ENCODE measurements at places on chromosomes 16 and 17.

- DNase-seq = peak; percentile 12
These were observed 2.9 kb downstream of the KRT39 start for GRCh38 chr17:40963838-40964237.

DNA sequence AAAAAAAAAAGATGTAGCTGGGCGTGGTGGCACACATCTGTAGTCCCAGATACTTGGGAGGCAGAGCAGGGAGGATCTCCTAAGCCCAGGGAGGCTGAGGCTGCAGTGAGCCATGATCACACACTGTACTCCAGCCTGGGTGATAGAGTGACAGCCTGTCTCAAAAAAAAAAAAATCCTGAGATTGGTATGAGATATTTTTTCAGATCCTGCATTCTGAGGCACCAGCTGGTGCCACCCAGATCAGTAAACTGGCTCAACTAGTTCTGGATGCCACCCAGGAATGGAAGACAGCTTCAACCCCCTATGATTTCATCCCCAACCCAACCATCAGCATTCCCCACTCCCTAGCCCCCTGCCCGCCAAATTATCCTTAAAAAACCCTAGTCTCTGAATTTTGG is 7.1 kb upstream of the GJC1 start:
- DNase-seq = no peak

DNA sequence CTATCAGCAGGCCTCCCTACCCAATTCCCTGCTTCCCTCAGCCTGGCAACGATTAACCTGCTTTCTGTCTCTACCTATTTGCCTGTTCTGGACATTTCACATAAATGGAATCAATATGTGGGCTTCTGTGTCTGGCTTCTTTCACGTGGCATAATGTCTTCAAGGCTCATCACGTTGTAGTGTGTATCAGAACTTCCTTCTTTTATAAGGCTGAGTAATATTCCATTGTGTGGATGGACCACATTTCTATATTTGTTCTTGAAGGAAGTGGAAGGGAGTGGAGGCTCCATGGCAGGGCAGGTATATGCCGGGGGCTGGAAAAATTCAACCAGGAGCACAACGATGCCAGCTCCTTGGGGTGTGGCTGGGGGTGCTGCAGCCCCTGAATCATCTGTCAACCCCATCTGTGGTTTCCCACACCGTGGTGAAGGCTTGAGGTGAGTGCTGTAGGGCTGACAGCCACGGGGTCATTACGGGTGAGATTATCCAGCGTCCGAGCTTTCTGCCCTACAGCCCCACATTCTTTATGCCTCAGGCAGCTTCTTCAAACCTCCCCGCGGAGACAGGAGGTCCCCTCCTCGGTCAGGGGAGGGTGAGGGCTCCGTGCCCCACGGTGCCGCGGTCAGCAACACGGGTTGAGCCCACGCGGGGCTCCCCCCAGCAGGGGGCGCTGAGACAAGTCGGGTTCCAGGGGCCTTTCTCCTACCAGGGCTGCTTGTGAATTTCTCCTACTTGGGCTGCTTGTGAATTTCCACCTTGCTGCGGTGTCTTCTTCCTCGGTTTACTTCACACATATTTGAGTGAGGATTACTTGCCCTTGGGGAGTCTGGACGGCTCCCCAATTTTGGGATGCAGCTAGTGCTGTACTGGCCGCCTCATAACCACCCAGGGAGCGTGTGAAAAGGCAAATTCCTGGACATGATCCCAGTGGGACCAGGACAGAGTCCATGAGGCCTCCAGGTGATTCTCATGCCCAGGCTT is 18.3 kb upstream of the WFIKKN2 start:
- DNase-seq = no peak

DNA sequence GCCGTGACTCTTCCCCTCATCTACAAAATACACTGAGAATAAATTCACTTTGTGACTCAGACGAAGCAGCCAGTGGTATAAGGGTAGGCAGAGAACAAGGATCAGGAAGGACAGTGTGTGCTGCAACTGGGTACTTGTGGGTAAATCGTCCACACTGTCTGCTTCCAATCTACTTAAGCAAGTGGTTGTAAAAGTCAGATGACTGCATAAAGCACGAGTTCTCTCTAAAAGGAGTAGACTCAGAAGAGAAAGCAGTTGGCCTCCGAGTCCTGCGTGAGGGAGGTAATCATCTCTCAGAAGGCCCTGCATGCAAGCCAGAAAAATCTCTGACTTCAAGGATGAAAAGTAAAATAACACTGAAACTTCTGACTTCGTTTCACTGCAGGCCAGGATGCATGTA is 43.1 kb downstream of the ANKFY1 start:
- DNase-seq = no peak

Data from NCI-H2081 (cell line).